Bronchial epithelial cell (primary cell): ENCODE measurements at places on chromosomes 5 and 9.

GRCh38 chr9:124359426-124359825 lies 55.8 kb downstream of the PSMB7 start:
- DNase-seq = no peak

DNA sequence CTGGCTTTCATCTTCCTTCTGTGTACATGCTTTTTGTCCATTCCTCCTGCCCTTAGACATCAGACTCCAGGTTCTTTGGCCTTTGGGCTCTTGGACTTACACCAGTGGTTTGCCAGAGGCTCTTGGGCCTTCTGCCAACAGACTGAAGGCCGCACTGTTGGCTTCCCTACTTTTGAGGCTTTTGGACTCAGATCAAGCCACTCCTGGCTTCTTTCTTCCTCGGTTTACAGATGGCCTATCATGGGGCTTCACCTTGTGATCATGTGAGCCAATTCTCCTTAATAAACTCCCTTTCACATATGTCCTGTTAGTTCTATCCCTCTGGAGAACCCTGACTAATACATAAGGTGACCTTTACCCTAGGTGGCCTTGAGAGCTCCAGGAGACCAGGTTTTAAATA lies 189.1 kb upstream of the CCNG1 start:
- DNase-seq = no peak

GRCh38 chr5:119614838-119615237 lies 14.5 kb upstream of the FAM170A start:
- no peak for DNase-seq

DNA sequence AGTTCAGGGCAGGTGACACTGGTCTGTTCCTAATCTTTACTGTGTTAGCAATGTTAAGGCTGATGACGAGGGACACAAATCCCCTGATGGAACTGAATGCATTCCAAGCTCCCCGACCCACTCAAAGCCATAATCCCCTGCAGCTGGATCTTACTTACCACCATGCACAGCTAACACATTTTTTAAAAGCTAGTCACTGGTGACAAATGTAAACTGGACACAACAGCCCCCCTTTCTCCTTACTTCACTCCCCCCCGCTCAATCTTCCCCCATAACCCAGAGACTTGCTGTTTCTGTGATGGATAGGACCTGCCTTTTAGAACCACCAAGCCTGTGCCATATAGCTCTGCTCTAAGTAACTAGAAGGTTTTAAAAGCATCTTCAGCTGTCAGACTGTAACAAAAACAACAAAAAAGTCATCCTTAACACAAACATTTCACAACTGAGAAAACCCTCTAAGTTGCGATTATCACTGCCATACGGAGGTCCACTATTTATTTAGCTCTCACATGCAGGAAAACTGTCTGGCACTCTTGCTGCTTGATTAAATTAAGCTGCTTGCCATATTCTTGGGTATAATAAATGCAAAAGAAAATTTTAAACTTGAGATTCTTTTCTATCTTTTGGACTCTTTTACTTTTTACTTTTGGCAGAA lies 44.4 kb downstream of the BNC2 start:
- DNase-seq = no peak

GRCh38 chr9:108468364-108468763 lies 387.4 kb downstream of the ACTL7B start:
- peak; percentile 52 for DNase-seq

- no peak for DNase-seq
Measured at GRCh38 chr5:141186897-141187512, at the start of gene PCDHB9. Gene PCDHB9, plus strand, starts transcription at chr5:141187161. Its CDS starts 158 bp downstream, at chr5:141187319.

DNA sequence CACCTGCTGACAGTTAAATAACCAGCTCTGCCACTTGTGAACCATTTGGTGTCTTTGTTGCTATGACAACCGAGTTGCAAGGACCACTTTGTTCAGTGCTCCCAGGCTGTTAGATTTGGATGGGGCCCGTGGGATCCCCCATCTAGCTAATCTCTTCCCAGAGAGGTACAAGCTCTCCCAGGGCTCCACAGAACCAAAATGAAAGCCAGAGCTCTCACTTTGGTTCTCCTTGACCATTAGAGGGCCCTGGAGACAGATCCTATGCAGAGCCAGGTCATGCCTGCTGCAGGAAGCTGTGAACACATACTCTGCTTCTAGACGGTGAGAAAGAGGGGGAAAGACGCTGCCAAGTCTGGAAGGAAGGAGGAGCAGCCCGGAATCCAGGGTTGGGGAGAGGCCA lies 224.6 kb downstream of the GABBR2 start:
- DNase-seq = no peak

GRCh38 chr9:23850690-23851629 lies 24.9 kb upstream of the ELAVL2 start:
- peak; percentile 15 for DNase-seq

DNA sequence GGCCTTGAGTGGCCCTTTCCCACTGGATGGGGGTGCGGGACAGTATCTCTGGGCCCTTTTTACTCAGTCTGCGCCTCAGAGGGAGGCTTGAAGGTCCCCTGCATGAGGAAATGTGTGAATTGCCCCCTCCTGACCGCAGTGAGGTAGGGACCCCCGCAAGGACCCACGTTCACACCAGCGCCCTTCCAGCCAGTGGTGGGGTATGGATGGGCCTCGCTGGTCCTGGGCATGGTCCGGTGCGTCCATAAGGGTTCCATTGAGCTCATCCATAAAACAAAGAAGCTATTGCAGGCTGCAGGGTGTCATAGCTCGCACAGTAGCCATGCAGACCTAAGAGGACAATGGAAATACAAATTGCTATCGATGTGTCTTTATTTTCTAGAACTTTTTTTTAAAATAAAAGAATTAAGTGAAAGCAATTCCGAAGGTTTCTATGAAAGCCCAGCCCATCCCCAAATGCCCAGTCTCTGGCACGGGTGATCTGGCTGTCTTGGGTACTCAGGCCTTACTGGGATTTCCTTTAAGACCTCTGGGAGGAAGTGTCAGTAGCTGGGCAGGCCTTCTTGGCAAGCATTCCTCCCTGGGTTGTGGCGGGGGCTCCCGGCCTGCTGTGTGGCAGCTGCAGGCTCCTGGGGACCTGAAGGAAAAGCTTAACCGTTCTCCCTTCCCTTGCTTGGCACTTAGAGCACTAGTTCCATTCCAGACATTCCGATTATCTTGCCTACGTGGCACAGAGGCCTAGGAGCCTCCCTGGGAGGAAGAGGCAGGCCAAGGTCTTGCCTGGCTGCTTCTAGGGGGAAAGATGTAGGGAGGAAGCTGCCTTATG lies 1.5 kb upstream of the SEMA5A start:
- DNase-seq = peak; percentile 27

GRCh38 chr9:84821431-84821830 lies 151.9 kb downstream of the NTRK2 start:
- no peak for DNase-seq

GRCh38 chr5:14778792-14779070 lies 92.8 kb downstream of the ANKH start:
- DNase-seq = no peak

DNA sequence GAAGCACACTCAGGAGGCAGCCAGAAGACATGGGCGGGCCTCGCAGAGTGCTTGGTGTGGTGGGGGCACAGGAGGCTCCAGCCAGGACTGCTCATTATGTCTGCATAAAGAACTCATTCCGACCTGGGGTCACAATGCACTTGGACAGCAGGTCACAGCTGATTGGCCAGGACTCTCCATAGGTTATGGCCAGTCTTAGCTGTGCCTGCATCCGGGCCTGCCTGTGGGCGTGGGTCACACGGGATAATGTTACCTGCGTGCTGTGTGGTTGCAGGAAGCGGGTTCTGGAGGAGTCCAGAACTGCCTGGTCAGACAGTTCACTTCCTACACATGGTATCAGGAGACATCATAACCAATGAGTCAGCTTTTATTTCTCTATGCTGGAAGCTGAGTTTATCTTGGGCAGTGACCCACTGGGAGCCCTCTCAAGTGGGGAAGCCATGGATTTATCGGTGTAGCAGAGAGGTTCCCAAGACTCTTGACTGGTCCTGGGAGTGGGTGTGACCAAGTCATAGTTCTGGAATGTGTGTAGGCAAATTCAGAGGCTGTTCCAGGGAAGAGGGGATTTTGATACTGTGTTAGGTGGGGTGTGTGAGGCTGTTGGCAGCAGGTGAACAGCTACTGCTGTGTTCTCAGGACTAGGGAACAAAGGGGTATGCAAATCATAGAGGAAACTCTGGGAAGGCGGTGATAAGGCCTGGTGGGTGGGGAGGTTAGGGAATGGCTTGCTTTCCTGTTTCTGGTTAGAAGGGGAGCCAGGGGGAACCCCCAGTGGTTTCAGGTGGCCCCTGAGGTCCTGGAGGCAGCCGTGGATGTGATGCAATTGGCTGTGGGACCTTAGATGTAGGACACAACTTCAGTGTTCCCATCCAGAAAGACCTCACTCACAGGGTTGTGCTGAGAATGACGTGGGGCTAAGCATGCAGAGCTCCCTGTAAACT lies 51.3 kb downstream of the ARHGEF37 start:
- peak; percentile 98 for DNase-seq

DNA sequence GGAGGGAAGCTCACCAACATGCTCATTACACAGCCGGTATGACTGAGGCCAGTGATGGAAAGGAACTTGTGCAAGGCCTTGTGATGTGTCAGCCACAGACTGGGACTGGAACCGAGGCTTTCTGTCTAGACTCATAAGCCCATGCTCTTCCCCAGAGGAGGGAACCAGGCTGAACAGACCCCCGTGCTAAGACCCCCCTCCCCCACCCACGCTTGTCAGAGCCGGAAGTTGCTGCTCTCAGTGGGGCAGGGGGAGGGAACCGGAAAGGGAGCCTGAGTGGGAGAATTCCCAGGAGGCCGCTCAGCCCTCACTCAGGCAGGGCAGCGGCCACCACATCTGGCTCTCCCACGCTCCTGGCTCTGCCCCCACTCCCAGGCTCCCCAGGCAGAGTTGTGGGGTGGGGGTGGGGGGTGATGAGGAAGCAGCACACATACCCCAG lies 4.1 kb upstream of the PDGFRB start:
- no peak for DNase-seq
